Fibroblast of skin of abdomen (primary cell): ENCODE measurements at places on chromosomes 2 and 18.

- DNase-seq = no peak
Observed at GRCh38 chr2:116499389-116499788, 1315.1 kb upstream of the DDX18 start.

DNA sequence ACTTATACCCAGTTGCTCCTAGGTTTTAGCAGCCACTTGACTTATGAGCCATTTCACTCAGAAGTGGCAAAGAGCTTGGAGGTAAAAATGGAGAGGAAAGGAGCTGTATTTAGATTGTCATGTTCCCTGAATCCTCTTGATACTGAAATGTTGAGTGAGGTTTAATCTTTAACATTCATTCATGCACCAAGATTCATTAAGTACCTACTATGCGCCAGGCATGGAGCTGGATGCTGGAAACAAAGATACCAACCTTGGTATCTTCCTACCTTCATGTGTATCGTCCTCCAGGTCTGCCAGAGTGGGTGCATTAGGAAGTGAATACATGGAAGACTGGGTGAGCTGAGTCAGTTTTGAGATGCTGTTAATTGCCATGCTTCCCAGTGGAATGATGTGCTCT, 23.7 kb downstream of the TPGS2 start:
- DNase-seq = no peak

GRCh38 chr18:31546476-31546875, 45.2 kb upstream of the TTR start:
- peak; percentile 10 for DNase-seq

- DNase-seq = peak; percentile 24
Observed at GRCh38 chr18:63850020-63850419, 37.5 kb upstream of the SERPINB2 start.

GRCh38 chr2:175057078-175057685, 52.0 kb upstream of the CHN1 start:
- DNase-seq = no peak

DNA sequence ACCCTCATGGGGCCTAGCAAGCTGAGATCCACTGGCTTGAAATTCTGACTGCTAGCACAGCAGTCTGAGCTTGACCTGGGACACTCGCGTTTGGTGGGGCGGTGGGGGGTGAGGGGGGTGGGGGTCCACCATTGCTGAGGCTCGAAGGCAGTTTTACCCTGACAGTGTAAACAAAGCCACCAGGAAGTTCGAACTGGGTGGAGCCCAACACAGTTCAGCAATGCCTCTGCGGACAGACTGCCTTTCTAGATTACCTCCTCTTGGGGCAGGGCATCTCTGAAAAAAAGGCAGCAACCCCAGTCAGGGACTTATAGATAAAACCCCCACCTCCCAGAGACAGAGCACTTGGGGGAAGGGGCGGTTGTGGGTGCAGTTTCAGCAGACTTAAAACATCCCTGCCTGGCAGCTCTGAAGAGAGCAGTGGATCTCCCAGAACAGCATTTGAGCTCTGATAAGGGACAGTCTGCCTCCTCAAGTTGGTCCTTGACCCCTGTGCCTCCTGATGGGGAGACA, 149.7 kb upstream of the TANK start:
- DNase-seq = no peak
